ENCODE measurements at places on chromosomes 7 and 10. TPM values are rescaled to one million over a fixed set of nuclear protein-coding genes. Genes with fewer than 3 reads are reported as not detected.

Gene GRM3
- not detected for polyA plus RNA-seq

Gene PTF1A
- polyA plus RNA-seq = not detected

Gene NUTM2E
- polyA plus RNA-seq = not detected

- no peak for DNase-seq
These were observed 97.0 kb downstream of the BMS1 start for GRCh38 chr10:42879380-42880254.

DNA sequence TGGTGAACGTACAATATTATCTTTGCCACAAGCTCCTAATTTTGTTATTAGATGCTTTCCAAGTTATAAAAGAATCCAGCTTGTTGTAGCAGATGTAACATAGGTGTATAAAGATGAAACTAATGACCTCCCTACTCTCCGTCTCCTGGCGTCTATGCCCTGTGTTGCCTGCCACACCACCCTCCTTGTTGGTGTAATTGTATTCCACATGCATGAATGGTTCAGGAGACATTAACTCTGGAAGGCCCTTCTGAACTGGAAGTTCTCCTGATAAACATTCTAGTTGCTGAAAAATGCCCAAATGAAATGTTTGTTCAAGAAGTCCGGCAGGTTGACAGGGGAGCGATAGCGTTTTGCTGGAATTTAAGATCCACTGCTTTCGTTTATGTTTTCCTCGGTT is 53.9 kb upstream of the SEPHS1 start:
- no peak for DNase-seq

GRCh38 chr10:28810057-28810870 is 132.9 kb downstream of the BAMBI start:
- DNase-seq = no peak

DNA sequence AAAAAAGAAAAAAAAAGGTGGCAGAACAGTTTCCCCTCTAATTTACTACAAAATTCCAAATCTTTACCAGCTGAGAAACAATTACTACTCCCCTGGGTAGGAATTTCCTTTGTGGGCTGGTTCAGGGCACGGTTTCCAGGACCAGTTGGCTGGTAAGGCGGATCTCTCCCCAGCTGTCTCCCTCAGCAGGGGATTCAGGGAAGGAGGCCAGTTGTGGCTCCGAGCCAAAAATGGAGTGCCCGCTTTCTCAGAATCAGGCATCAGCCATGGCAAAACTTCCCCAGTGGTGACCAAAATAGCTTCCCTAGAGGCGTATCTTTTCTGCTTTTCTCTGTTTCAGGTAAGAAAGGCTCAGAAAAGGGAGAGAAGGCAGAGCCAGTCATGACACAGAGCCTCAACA is 91.2 kb downstream of the ZNF22 start:
- peak; percentile 9 for DNase-seq
